Smooth muscle cell of the brain vasculature (primary cell): ENCODE measurements at places on chromosomes 3 and 15.

- no peak for DNase-seq
These were observed 162.0 kb upstream of the CNTN6 start for GRCh38 chr3:930866-931265.

GRCh38 chr3:38039899-38040261, 872 bp downstream of the DLEC1 start:
- DNase-seq: no peak

- DNase-seq: no peak
These were observed 8.4 kb downstream of the GATA2 start for GRCh38 chr3:128484404-128485281.

DNA sequence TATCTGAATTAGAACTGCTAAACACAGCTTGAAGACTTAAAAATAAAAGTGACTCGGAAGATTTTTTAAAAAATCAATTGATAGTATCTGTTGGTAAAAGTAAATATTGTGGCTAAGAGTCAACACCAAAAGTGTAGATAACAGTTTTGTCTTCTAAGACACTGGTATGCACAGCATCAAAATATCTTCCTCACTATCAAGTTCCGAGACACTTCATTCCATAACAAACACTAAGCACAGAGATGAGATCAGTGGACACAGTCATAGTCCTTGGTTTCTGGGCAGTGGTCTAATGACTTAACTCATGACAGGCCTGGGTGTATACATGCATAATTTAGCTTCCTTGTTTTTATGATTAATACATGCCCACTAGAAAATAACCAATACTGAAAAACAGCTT, 63.2 kb downstream of the PXYLP1 start:
- DNase-seq: no peak

- no peak for DNase-seq
These were observed 201.7 kb upstream of the PFN2 start for GRCh38 chr3:150172356-150172755.

GRCh38 chr3:144624656-144625055, 653.0 kb downstream of the DIPK2A start:
- DNase-seq: no peak

- DNase-seq: no peak
These were observed 433.4 kb upstream of the CFAP20DC start for GRCh38 chr3:59483191-59483590.

DNA sequence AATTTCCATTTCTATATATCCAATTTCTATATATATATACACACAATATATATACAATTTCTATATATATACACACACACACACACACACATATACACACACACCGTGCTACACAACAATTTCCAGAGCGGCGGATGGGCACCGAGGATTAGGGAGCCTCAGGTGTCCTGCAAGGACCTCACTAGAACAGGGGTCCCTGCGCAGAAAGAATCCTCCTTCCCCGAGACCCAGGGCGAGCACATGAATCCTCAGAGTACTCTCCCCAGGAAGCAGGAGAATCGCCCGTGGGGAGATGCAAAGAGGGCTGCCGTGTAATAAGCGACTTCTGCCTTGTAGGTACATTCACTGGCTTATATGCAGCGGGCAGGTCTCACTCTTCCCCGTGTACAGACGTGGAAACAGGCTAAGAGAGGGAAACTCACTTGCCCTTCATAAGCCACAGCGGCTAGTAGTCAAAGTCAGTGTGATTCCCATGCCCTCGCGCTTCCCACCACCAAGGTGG, 467 bp downstream of the PIF1 start:
- no peak for DNase-seq

- DNase-seq: no peak
These were observed 103.5 kb downstream of the SEMA6D start for GRCh38 chr15:47820747-47821319.

- DNase-seq: no peak
These were observed 15.4 kb upstream of the RFC4 start for GRCh38 chr3:186821429-186822387.

- peak; percentile 9 for DNase-seq
These were observed 4.5 kb upstream of the PARP15 start for GRCh38 chr3:122572940-122573412.
